Cortex of kidney (tissue), 1 donor: ENCODE measurements at places on chromosomes 6 and 20.

- DNase-seq: no peak
Measured at GRCh38 chr6:13490402-13490801, 3.0 kb upstream of the GFOD1 start.

- DNase-seq: no peak
Measured at GRCh38 chr6:38234141-38234540, 405.6 kb downstream of the BTBD9 start.

DNA sequence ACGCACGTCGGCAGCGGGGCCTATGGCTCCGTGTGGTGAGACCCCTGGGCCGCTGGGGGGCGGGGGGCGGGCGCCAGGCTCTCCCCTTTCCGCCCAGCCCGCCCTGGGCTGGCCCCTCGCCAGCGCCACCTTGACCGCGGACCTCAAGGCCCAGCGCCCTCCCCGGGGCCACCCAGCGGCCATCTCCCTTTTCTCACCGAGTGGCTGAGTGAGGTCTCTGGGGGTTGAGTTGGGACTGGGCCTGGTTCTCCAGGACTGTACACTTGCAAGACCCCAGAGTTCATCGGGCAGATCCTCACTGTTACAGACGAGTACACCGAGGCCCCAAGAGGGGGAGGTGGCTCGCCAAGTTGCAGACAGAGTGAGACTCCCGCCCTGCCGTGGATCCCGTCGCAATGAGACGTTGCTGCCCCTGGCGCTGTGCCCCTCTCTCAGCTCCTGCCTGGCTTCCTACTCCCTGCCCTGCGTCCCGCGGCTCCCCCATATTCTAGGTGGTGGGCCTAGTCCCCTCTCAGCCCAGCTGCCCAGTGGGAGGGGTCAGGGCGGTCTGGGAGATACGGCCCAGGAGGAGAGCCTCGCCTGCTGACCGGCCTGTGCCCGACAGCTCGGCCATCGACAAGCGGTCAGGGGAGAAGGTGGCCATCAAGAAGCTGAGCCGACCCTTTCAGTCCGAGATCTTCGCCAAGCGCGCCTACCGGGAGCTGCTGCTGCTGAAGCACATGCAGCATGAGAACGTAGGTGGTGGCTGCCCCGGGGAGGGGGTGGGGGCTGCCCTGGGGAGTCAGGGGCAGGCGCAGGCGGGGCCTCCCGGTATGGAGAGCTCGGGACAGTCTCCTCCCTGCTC lies 576 bp downstream of the MAPK13 start:
- no peak for DNase-seq

DNA sequence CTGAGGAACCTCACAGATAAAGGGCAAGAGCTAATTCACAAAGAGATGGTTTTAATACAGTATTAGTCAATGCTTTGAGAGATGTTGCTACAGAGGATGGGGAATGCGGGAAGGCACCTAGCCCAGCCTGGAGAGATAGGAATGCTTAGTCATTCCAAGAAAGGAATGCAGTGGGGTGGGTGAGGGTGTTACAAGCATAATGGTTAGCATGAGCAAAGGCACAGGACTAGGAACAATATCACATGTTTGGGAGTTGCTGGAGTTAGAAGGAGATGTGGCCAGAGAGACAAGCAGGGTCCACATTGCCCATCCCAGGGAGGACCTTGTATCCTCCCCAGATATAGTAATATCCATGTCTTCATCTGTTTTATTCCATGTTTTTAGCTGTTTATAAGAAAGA lies 107.0 kb upstream of the OGFRL1 start:
- DNase-seq: no peak

DNA sequence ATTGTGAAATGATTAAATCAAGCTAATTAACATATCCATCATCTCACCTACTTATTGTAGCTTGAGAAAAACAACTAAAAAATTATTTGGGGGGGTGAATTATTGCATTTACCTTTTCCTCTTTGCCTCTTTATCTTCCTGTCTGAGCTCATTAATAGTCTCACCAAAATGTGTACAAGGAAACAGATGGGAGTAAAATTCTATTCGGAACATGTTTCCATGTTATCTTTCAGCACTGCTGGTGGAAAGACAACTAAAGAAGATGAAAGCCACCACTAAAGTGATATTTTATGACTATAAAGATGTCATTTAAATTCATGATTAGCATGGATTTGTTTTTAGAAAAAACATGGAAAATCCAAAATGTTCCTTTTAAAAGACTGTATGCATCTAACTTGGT lies 102.6 kb downstream of the SYNE1 start:
- DNase-seq: no peak

DNA sequence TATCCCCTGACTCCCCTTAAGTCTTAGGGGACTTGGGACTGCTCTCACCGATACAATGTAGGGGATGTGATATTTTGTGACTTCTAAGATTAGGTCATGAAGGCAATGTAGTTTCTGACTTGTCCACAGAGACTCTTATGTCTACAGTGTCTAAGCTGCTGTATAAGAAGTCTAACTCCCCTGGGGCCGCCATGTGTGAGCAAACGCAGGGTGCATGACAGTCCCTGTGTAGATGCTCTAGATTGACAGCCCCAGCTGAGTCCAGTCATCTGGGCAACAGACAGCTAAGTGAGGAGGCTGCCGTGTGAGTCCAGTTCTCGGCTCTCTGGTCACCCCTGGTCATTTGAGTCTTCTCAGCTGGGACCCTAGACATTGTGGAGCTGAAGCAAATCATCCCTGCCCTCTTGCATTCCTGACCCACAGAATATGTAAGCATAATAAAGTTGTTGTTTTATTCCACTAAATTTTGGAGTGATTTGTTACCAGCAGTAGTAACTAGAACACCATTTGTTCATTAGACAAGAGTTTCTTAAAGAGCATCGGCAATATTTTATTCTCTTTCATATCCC lies 743.3 kb upstream of the CHD6 start:
- DNase-seq: no peak

- no peak for DNase-seq
Measured at GRCh38 chr6:14966906-14967711, 278.8 kb upstream of the JARID2 start.

- no peak for DNase-seq
Measured at GRCh38 chr6:5850848-5851255, 155.9 kb downstream of the NRN1 start.

DNA sequence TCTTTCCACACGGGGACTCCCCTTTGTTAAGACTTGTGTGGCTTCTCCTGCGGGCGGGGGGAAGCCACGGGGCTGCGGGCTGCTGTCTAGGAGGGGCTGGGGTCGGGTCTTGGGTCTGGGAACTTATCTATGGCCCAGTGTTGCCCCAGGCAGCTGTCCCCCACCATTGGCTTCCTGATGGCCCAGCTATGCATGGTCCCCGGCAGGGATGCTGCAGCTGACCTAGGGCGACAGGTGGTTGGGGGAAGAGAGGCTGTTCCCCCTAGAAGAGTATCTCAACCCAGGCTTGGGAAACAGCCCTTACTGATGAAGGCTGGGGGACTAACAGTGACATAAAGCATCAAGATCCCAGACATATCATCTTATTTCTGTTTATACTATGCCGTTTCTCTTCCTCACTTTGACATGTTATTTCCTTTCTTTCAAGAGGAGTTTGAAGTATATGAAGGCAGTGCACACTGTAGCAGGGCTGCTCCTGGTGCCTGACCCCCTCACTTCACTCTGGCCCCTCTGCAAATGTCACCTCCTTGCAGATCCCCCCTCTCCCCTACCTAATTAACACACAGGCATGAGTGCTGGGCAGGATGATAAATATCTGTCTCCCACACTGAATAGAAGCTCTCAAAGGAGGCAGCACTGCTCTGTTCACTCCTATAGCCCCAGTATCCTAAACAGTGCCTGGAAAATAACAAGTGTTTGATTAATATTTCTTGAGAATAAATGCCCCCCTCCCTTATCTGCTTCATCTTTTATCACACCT lies 87.0 kb downstream of the HIVEP2 start:
- DNase-seq: no peak
